Renal pelvis (tissue), 12 donors: ENCODE measurements at places on chromosomes 16 and 17. TPM values are rescaled to one million over a fixed set of nuclear protein-coding genes. Genes with fewer than 3 reads are reported as not detected.

SNF8 gene
- 111 TPM for polyA plus RNA-seq

ERAL1 gene
- 69.8 TPM for polyA plus RNA-seq

LITAFD gene
- polyA plus RNA-seq, result 0.36 TPM

TAC4 gene
- polyA plus RNA-seq, result not detected

- DNase-seq, result no peak
These were observed 111.3 kb downstream of the C16orf78 start for GRCh38 chr16:49484936-49485335.

- DNase-seq, result peak; percentile 19
These were observed 80.4 kb downstream of the EFCAB5 start for GRCh38 chr17:30021708-30022317.

GRCh38 chr17:37610971-37611370, 1.8 kb upstream of the SYNRG start:
- DNase-seq, result no peak

GRCh38 chr16:57663917-57664661, 4.0 kb upstream of the ADGRG3 start:
- DNase-seq, result no peak

GRCh38 chr17:17668775-17669579, 12.3 kb upstream of the RAI1 start:
- DNase-seq, result no peak

- no peak for DNase-seq
These were observed 17.2 kb upstream of the RBFOX3 start for GRCh38 chr17:79627766-79628690.

- DNase-seq, result no peak
These were observed 250.7 kb downstream of the MAF start for GRCh38 chr16:79349803-79350202.

DNA sequence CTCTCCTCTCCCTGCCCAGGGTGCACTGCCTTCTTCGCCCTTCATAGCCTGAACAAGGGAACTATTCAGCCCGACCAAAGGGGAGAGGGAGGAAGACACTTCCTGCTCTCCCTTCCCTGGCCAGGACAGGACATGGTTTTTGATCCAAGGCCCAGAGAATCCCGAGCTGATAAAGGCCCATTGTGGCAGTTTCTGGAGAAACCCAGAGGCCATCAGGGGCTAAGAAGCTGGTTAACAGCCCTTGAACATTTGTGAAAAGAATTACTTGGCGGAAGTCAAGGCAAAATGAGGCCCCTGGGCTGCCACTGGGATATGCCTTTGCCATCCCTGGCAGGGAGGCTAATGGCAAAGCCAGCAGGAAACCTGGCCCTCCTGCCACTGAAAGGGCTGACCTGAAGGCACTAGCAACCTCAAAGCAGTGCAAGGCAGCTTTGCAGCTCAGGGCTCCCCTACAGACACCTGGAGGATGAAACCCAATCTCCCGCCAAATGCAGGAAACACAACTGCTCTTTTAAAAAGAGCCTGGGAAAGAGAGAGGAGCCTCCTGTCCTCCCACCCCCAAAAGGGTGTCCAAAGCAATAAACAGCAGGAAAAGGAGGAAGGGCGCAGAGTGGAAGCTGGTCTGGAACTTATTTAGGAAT, 12.6 kb downstream of the PHB1 start:
- no peak for DNase-seq

GRCh38 chr16:69204172-69204571, 17.2 kb downstream of the SNTB2 start:
- no peak for DNase-seq

GRCh38 chr16:57469917-57470470, 7.5 kb downstream of the POLR2C start:
- no peak for DNase-seq
